Ascending aorta (tissue), 2 donors: ENCODE measurements at places on chromosomes 6 and 20.

- DNase-seq = no peak
Measured at GRCh38 chr20:19969106-19969505, 48.1 kb upstream of the NAA20 start.

- DNase-seq = no peak
Measured at GRCh38 chr6:140379919-140380318, 1005.5 kb upstream of the CITED2 start.

DNA sequence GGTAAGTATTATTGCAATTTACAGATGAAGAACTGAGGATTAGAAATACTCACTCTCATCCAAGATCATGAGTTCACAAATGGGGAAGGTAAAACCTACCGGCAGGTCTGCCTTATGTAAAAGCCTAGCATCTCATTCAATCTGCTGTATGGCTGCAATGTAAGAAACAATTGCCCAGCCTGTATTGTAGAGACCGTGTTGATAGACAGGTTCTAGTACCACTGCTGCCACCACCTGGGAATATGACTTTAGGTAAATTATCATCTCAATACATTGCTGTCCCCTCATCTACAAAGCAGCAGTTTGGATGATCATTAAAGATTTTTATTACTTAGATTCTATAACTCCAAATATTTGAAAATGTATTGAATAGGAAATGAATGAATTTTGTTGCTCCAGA is 23.3 kb upstream of the ARHGAP18 start:
- no peak for DNase-seq

DNA sequence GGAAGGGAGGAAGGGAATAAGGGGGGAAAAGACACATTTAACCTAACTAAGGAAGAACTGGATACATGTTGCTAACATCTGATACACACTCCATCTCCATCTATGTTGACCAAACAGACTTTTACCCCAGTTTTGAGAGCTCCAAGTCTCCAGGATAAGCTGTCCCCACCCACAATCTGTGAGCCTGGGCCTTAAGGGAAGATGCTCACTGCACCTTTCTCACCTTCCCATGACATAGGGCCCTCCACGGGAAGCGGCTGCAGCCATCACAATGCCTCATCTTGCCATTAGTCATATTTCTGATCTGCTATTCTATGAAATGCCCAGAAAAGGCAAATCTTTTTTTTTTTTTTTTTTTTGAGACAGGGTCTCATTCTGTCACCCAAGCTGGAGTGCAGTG is 126.6 kb upstream of the SALL4 start:
- no peak for DNase-seq

DNA sequence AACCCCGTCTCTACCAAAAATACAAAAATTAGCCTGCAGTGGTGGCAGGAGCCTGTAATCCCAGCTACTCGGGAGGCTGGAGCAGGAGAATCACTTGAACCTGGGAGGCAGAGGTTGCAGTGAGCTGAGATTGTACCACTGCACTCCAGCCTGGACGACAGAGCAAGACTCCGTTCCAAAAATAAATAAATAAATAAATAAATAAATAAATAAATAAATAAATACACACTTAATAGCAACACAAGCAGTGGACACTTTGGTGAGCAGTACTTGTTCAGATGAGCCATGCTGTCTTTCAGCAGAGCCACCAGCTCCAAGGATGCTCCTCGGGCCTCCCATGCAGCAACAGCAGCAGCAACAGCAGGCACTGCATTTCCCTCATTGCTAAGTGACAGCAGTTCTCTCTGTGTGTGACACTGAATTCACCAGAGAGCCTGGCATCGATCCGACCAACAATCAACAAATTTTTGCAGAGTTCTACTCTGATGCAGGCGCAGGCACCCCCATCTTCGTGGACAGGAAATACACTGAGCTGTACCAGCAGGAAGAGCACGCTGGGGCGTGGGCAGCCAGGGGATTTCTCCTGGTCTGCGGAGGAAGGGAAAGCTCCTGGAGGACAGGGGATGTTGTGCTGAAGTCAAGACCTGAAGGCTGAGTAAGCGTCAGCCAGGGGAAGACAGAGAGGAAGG is 54.0 kb upstream of the SNX9 start:
- no peak for DNase-seq

DNA sequence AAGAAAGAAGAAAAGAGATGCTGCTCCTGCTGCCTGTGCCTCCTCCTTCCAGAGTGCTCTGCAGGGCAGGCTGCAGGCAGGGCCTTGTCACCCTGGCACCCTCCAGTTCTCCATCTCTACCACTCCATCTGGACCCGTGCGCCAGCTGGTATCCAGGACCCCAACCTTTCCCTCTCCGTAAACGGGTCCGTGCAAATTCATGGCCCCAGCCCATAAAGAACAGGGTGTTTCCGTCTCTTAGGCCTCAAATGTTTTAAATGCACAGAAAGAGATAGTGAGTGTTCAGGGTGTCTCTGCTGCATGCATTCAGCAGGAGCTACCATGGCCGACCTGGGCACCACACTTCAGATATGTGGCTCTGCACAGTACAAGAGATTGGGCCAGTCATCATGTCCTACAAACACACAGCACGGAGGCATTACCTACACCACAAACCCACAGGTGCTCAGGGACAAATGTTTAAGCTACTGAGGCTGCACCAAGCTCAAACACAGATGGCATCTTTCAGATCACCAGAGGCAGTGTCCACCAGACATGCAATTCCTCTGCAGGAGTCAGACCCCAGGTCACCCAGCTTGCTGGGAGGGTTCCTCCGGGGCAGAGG is 258.1 kb downstream of the DLL1 start:
- no peak for DNase-seq

DNA sequence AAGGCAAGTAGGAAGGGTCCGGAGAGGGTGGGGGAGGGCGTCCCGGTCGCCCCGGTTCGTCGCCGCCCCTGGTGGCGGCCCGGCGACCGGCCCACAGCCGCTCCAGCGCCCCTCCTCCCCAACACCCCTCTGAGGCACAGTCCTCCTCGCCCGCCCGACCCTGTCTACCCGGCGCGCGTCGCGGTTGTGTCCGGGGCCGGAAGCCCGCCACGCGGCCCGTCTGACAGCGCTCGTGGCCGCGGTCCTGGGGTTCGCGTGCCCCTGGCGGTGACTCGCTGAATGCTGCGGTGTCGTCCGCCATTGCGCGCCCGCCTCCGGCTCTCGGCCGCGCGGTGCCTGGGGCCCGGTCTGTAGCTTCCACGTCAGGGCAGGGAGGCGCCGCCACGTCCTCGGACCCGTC is 335.3 kb upstream of the DEFB115 start:
- no peak for DNase-seq

DNA sequence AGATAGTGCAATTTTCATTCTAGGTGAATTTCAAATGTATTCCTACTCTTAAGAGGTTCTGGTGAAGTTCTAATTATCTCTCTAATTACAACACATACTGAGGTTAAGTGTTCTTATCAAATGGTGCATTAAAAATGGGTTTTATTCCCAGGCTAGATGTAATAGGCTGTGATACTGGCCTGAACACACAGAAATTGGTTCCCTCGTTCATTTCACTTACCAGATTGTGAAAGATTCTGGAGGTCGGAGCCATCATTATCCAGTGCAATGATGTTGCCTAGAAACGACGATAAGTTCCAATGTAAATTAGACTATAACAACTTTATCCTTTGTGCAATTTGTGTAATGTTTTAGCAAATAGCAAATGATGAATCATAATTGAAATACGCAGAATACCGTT is 172.6 kb upstream of the SOX4 start:
- DNase-seq = no peak

DNA sequence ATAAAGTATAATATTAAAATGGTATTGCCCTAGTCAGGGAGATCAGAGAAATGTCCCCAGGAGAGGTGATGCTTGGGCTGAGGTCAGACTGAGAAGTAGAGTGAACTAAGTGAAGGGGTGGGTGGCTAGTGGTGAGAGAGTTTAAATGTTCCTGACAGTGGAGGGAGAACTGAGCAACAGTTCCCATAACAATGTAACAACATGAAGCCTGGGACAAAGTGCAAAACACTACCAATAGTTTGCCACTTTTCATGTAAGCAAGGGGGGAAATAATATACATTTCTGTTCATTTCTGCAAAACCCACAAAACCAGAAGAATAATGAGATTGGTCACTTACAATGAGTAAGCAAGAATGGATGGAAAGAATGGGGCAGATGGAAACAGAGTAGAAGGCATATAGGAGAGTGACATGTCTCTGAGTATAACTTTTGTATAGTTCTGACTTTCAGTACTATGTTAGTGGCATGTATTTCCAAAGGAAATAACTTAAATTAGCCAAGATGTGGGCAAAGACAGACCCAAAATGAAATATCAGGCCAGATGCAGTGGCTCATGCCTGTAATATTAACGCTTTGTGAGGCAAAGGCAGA is 13.3 kb upstream of the FAXC start:
- no peak for DNase-seq

GRCh38 chr6:72032086-72032485 is 145.7 kb downstream of the RIMS1 start:
- no peak for DNase-seq

- no peak for DNase-seq
Measured at GRCh38 chr20:46663531-46663930, 12.3 kb upstream of the SLC13A3 start.

GRCh38 chr6:28615955-28616747 is 90.5 kb downstream of the GPX5 start:
- DNase-seq = no peak

DNA sequence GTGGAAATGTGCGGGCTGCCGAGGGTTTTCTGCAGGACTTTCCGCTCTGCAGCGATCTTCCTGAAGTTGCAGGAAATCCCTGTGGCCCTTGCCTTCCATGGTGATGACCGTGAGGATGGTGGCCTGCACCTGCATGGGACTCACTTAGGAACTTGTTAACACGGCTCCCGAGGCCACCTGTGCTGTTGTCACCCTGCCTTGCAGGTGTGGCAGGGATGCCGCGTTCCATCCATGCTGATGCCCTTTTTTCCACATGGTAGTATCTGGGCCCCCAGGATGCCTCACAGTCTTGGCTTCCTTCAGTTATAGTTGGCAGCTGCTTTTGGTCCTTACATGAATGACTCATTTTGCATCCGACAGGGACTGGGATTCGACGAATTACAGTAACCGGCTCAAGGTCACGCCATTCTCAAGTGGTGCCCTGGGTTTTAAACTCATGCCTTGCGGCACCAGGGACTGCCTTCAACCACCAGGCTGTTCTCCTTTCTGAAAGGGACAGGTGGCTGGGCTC is 37.2 kb downstream of the SYNJ2 start:
- no peak for DNase-seq

DNA sequence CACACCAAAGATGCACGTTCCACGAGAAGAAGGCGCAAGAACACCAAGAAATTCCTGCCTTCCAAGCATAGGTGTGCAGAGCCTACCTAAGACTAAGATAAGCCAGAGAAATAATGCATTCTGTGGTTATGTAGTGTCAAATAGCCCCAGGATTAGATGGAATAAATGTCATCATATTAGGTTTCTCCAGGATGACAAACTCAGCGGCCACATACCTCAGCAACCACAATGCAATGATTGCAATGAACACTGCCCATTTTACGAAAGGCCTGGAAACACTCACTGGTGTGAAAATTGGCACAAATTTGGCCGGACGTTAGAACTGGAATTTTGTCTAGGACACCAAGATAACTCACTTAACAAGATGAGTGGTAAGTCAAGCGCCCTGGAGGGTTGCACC is 129.7 kb downstream of the SLC22A3 start:
- DNase-seq = no peak

- no peak for DNase-seq
Measured at GRCh38 chr6:144756469-144756868, 471.3 kb downstream of the UTRN start.

- no peak for DNase-seq
Measured at GRCh38 chr6:151205721-151206600, 33.8 kb upstream of the AKAP12 start.

- DNase-seq = no peak
Measured at GRCh38 chr20:48047447-48047846, 262.2 kb upstream of the SULF2 start.

DNA sequence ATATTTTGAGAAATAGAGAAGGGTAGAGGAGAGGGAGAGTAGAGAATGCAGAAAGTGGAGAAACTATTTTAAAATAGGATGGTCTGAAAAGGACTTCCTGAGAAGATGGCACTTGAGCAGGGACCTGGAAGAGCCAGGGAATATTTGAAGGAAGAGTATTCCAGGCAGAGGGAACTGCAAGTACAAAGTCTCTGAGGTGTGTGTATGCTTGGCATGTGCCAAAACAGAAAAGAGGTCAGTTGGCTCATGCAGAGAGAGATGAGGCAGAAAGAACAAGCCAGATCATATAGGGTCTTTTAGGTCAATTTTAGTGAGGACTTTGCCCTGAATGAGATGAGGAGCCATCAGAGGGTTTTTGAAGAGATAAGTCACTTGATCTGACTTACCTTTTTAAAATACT is 145.9 kb downstream of the FLRT3 start:
- no peak for DNase-seq

GRCh38 chr6:145502416-145502815 is 232.9 kb downstream of the EPM2A start:
- DNase-seq = no peak

- no peak for DNase-seq
Measured at GRCh38 chr6:70652216-70652615, 15.5 kb upstream of the SMAP1 start.
